Activated T-cell treated with anti-CD3 and anti-CD28 coated beads for 24 hours (primary cell): ENCODE measurements at places on chromosomes 1 and 21.
A peak's percentile ranks its signal among the peaks of the same experiment; 100 is the strongest.

GRCh38 chr1:153775458-153776327 lies 486 bp downstream of the SLC27A3 start:
- DNase-seq: peak; percentile 33

GRCh38 chr1:185998391-185998790 lies 264.2 kb downstream of the HMCN1 start:
- no peak for DNase-seq

- DNase-seq: no peak
These were observed 33.1 kb downstream of the MTOR start for GRCh38 chr1:11229203-11229602.

DNA sequence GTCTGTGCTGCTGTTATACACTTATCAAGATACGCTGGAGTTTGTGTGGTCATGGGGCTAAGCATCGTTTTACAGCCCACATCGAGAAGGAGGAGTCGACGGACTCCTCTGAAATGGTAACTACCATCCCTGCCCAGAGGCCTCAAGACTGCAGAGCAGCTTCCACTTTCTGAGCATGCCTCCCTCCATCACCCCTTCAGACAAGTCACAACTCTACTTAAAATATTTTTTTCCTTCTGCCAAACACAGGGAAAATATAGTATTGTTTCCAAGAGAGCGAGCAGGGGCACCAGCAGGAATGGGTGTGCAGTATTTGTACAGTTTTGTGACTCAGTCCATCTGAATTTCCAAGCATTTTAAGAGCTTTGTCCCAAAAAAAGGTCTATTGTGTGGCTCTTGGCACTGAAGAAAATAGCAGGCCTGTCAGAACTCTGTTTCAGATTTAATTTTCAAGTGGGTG lies 14.1 kb downstream of the EVA1C start:
- DNase-seq: no peak

DNA sequence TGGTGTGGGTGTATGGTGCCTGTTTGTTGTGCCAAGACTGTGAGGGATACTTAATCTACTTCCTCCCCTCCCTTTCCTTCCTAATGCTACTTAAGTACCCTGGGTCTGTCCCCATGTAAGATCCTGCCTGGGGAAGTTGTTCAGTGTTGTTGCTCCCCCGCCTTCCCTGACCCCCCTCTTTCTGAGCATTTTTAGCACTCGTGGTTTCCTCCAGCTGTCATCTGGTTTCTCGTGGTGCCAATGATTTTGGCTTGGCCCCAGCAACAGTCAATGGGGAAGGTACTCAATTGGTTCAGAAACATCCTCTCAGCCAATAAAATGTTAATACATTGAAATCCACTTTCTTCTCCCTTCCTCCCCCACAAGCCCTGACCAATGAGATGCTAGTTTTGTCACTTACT lies 8.0 kb upstream of the B4GALT3 start:
- DNase-seq: peak; percentile 61

- DNase-seq: no peak
These were observed 40.5 kb upstream of the FHAD1 start for GRCh38 chr1:15206418-15207030.

DNA sequence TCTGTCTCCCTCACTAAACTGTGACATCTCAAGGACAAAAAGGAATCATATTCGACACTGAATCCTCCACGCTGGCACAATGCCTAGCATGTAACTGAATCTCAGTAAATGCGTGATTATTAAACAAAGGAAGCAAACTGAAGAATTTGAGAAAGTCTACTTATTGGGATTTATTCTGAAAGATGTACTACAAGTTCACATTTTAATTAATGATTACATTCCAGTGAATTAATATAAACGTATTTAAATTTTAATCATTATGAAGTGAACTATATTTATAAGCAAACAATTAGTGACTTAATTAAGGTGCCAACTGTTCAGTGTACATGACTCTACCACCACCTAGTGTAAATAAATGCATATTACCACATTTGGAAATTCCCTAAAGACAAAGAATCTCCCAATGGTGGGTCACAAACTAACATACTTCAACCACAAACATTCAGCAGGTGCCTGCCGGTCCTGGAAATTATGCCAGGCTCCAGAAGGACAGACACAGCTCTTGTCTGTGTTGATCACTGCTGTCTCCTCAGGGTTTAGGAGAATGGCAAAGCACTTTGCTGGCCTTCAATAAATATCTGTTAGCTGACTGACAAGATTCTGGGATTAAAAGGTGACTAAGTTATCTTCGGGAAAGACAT lies 56.3 kb downstream of the SMYD3 start:
- DNase-seq: no peak

DNA sequence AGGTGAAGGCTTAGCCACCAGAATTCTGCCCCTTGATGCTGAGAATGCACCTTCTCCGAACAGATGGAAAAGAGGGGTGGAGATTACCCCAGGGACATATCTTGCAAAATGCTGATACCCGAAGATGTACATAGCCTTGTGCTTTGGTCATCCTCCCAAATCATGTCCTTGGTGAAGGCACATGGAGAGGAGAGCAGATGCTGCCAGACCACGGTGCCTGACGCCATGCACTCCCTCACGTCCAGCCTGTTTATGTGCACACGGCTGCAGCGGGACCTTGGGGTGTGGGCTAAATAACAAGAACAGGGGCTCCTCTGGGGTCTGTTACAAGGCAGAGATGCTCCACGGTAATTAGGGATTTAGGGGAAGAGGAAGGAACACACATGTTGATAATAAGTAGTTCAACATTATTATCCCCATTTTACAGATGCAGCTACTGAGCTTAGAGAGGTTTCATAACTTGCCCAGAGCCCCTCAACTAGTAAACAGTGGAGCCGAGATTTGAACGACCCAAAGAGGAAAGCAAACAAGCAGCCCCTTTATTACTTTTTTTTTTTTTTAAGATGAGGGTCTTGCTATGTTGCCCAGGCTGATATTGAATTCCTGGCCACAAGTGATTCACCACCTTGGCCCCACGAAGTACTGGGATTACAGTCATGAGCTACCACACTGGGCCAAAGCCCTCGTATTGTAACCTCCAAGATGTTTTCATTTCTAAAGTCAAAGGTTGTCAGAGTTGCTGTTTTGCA lies 12.9 kb downstream of the EPHX1 start:
- no peak for DNase-seq

GRCh38 chr1:17314491-17314971 lies 6.5 kb downstream of the PADI4 start:
- DNase-seq: no peak

- no peak for DNase-seq
These were observed 31.1 kb downstream of the CD55 start for GRCh38 chr1:207352554-207352953.

DNA sequence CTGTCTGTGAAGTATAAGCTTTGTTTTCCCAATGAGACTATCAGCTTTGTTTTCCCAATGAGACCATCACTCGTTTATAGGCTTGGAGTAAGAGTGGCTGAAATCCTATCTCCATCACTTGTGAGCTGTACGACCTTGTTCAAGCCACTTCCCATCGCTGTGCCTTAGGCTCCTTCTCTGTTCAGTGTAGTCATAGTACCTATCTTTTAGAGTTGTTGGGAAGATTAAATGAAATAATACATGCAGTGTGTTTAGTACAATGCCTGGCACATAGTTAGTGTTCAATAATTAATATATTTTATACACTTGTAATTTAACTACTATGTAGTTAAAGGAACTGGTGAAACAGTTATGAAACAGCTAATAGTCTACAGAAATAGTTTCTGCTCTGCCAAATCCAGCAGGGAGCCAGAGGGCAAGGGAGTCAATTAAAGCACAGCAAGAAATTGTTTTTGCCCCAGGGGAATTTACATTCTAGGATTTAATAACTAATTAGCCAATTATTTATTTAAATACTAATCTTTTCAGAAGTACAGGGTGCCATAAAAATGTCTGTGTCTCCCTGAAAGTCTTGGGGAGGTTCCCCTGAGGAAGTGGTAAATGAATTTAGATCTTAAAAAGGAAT lies 139.3 kb upstream of the HMCN1 start:
- DNase-seq: no peak

GRCh38 chr1:64497088-64497883 lies 27.4 kb downstream of the CACHD1 start:
- no peak for DNase-seq

DNA sequence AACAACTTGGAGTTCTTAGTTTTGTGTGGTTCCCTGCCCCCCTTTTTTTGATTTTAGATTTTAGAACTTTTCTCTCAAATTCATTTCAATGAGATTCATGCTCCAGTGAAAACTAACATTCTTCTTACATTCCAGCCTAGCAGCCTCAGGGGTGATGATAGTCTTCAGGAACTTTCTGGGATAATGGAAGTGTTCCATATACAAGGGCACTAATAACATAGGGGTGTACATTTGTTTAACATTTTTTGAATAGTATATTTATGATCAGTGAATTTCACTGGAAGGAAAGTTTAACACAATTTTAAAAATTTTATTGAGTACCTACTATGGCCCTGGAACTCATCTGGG lies 61.4 kb upstream of the ZNF648 start:
- no peak for DNase-seq

- DNase-seq: peak; percentile 3
These were observed 160.5 kb downstream of the LTN1 start for GRCh38 chr21:28832013-28832714.

DNA sequence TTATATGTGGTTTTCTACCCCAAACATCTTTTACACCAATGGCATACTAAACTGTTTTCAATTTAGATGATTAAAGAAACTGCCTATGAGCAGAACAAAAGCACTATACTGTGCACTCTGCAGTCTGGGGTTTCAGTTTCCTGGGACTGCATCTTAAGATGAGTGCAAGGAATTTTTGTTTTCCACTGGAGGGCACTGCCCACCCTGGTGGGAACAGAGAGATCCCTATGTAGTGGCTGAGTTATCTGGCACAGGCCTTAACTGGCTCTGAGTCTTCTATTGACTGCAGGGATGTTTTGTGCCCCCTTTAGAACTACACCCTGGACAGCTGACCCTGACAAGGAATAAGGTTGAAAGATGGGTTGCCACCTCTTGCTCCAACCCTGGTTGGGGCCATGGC lies 12.0 kb downstream of the PROK1 start:
- no peak for DNase-seq

DNA sequence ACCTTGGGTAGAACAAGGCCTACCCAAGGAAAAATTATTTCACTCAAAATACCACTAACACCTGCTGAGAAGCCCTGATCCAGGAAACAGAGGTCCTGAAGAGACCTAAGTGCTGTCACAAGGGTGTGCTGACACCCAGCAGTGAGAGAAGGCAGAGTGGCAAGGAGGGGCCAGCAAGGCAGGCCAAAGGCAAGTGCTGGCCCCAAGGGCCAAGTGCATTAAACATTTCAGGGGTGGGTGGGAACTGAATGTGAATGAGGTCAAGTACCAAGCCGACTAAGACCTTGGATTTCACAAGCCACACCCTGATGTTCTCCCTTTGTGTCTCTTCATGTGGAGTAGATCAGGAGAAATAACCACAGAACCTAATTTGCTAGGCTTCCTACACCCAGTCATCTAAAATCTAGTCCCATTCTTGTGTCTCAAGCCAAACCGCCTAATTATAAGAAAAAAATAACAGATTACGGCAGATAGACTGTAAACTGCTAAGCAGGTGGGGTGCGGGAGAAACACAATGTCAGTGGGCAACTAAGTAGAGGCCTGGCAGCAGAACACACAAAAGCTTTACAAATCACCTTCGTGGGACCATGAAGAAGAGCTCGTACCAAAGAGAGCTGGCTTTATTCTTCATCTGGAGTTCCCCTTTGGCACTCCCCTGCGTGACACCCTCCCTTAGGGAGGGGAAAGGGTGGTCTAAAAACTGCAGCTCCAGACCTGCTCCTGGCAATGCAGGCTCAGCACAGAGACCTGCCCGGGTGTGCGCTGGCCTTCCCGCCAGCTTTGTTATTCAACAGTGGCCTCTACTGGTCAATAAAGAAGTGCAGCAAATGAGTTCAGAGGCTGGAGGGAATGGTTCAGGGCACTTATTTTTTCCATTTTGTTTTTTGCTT lies 8.7 kb downstream of the UBE2G2 start:
- peak; percentile 28 for DNase-seq

DNA sequence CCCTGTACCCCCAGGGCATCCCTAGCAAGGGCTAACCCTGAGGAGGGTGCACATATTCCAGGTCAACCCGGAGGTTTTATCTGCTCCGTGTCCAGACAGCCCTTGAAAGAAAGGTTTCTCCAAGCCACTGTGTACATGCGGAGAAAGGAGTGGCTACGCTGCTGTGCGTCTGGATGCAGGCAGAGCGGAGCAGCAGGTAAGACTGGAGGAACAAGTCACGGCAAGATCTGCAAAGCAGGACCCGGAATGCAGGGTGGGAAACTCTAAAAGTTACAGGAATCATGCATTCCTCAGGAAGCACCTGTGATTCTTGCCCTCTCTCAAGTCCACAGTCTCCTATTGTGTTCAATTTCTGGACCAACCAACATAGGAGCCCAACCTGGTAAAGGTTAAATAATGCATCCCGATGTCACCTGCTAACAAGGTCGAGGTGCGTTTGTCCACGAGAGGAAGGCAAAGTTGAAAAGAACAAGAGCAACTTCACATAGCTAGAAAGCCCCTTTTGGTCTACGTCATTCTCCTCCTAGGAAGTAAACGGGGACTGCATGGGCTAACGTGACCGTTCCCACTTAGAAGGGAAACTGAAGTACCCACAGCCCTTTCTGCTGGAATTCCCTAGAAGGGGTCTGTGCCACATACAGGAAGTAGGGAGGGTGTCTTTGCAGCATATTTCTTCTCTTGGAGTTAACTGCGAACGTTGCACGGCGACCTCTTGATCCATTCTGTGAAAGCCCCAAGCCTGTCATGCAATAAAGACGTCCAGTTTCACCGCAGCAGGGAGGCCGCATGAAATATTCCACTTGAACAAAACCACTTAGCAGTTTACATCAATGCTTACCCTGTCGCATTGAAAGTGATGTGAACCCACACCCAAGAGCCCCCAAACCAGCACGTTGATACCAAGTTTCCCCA lies 5.8 kb downstream of the TIAM1 start:
- DNase-seq: no peak
